ENCODE measurements at places on chromosomes 13 and 19.

DNA sequence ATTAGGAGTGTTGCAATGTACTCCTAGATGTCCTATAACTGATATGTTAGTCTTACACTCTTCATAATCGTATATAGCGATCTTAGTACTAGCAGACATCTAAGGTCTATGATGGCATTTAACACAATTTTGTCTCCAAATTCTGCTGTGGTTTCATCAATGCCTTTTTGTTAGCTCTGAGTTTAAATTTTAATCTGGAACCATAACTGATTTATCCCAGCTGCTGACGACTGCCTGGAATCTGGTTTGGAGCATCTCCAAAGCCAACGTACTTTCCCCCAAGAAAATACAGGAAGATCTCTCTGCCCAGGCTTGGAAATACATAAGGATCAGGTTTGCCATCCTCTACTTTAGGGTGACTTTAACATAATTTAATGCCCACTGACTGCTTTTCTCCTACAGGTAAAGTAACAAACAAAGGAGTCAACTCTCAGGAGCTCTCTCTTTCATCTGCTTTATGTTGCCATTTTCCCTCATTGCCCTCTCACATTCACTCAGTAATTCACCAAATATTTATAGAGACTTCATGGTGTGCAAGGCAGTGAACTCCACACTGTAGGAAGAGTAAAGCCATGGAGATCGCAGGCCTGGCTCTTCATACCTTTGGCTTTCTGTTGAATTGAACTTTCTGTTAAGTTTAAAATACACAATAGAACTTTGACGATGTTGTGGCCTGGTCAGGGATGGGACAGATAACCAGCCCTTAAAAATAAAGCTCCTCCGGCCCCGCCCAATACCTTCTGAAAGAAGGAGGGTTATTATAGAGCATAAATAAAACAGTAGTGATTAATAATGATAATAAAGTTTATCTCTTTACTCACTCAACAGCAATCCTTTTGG lies 23.3 kb upstream of the SPART start:
- H3K27me3 ChIP-seq: no peaks in the 10 kb centered on the region
- H3K36me3 ChIP-seq: no peaks in the 10 kb centered on the region
- H3K4me3 ChIP-seq: no peak overlapping the region
- DNase-seq: no peak
- no peak overlapping the region for H3K27ac ChIP-seq

DNA sequence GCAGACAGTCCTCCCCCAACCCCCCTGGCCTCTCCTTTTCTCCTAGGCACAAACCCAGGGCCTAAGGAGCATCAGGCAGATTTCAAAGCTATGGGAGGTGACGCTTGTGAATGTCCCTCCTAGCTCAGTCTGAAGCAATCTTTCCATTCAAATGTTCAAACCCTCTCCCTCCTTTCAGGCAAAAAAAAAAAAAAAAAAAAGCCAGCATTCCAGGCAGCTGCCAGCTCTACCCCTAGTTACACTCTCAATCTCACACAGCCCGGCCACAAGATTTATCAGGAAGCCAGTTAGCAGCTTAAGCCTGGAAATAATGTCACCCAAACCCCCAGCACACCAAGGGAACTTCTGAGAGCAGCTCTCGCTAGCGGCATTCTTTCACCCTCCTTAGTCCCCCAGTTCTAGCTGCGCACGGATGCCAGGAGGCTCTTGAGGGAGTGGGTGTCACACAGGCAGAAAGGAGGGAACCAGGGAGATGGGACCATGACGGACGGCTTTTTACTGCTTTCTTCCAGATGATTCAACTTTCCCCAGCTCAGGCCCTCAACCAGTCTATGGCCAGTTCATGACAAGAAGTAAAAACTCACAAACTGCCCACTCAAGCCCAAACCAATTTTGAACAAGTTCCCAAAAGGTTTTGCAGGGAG lies 6.3 kb downstream of the SH3GL1 start:
- DNase-seq: no peak
- no peaks in the 10 kb centered on the region for H3K27me3 ChIP-seq
- H3K27ac ChIP-seq: no peak overlapping the region
- peaks cover 23% of the 10 kb centered on the region for H3K4me1 ChIP-seq
- H3K4me3 ChIP-seq: no peak overlapping the region
- peaks cover 43% of the 10 kb centered on the region for H3K36me3 ChIP-seq

DNA sequence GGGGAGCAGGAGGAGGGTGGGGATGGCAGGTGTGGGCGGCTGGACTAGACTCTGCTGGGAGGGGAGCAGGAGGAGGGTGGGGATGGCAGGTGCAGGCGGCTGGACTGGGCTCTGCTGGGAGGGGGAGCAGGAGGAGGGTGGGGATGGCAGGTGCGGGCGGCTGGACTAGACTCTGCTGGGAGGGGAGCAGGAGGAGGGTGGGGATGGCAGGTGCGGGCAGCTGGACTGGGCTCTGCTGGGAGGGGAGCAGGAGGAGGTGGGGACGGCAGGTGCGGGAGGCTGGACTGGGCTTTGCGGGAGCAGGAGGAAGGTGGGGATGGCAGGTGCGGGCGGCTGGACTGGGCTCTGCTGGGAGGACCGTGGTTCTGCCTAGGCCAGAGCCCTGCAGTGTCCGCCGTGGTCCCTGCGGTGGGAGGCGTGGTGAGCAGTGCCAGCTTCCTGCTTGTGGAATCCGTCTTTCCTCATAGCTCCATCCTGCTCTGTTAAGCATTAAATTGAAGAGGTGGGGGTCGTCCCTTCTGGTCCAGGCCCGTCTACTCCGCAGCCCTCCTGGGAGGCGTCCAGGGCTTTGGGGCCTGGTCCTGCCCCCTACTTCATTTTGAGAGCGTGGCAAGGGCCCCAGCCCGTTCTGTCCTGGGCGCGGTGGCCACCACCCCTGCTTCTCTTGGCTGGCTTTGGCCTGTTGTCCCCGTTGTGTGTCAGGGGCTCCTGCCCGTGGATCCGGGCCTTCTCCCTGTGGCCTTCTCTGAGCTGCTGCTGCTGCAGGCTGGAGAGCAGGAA lies 4.7 kb downstream of the SPPL2B start:
- no peaks in the 10 kb centered on the region for H3K27me3 ChIP-seq
- H3K4me3 ChIP-seq: no peak overlapping the region
- H3K36me3 ChIP-seq: peaks cover 48% of the 10 kb centered on the region
- peak overlapping the region; percentile 63 for H3K27ac ChIP-seq

GRCh38 chr13:110784704-110785103 lies 71.2 kb downstream of the ING1 start:
- no peaks in the 10 kb centered on the region for H3K36me3 ChIP-seq
- H3K27me3 ChIP-seq: peaks cover 2% of the 10 kb centered on the region

DNA sequence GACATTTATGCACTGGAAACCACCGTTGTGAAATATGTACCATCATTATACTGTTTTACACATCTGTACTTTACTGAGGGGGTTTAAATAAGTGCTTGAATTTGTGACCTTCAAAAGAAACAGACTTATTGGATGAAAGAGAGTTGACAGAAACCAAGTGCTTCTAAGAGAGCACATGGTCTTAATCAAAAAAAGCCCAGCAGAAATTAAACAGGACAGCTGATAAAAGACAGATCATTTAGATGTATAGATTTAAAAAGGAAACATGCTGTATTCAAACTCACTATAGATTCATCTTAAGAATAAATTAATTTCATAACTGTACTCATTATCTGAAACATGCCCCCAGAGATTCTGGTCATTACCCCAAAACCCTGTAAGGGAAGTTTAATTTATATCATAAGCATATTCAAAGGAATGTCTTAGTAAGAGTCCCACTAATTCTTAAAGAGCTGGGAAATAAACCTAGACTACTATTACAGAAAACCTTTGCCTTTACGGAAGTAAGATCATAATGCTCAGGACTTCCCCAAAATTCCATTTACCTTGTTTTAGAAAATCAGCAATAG lies 421.8 kb downstream of the DCT start:
- H3K27ac ChIP-seq: no peak overlapping the region
- H3K4me3 ChIP-seq: no peak overlapping the region
- no peak for DNase-seq
- no peaks in the 10 kb centered on the region for H3K36me3 ChIP-seq

DNA sequence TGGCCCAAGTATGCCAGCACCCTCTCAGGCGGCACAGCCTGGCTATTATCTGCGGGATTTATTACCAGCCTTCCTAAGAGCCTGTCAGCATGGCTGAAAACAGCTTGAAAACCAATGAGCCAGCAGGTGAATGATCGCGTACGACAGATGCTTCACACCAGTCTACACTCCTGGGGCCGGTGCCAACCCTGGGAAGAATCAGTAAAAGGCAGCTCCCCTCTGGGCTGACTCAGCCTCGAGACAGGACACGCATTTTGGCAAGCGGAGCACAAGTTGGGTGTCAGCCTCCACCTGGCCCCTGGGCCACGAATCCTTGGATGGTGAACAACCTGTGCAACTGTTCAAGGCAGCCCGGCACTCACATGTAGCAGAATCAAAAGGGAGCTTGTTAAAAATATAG lies 15.6 kb downstream of the EMP3 start:
- no peak overlapping the region for H3K4me3 ChIP-seq
- no peak overlapping the region for H3K27ac ChIP-seq
- no peaks in the 10 kb centered on the region for H3K27me3 ChIP-seq

- peak; percentile 14 for DNase-seq
- H3K4me3 ChIP-seq: no peak overlapping the region
- H3K36me3 ChIP-seq: no peaks in the 10 kb centered on the region
- peaks cover 29% of the 10 kb centered on the region for H3K4me1 ChIP-seq
- H3K27me3 ChIP-seq: no peaks in the 10 kb centered on the region
These were observed 158.9 kb downstream of the EFNB2 start for GRCh38 chr13:106376401-106377112.

DNA sequence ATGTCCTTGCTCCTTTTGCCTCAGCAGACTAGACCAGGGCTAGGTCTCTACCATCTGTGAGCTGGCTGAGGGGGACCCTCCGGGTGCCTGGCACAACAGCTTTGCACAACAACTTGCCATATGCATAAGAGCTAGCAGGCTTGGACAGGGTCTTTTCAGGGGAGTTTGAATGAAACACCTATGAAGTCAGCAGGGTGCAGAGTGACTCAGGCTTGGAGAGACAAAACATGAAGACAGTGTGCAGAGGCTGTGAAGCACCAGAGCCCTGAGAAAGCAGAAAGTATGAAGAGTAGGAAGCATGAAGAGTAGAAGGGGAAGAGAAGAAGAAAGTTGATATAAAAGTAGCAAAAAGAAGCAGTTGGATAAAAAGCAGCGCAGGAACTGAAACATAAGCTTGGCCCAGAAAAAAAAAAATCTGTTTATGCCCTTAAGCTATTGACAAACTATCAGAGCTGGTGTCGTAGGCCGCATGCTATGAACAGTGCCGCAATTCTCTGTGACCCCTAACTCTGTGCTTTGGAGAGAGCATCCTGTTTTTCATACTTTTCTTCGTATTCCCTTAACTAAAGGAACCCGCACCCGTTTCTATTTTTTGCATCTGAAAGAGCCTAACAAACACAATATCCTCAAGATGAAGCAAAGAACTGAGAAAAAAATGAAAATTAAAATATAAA lies 52.7 kb upstream of the FAM216B start:
- no peak overlapping the region for H3K27ac ChIP-seq
- H3K36me3 ChIP-seq: no peaks in the 10 kb centered on the region
- H3K27me3 ChIP-seq: peaks cover 4% of the 10 kb centered on the region
- H3K4me3 ChIP-seq: no peak overlapping the region

GRCh38 chr13:30151388-30151787 lies 156.0 kb downstream of the KATNAL1 start:
- no peaks in the 10 kb centered on the region for H3K36me3 ChIP-seq
- no peak overlapping the region for H3K4me3 ChIP-seq
- no peaks in the 10 kb centered on the region for H3K27me3 ChIP-seq
- no peak overlapping the region for H3K27ac ChIP-seq
- peaks cover 24% of the 10 kb centered on the region for H3K4me1 ChIP-seq

- no peak overlapping the region for H3K4me3 ChIP-seq
- H3K4me1 ChIP-seq: peaks cover 25% of the 10 kb centered on the region
These were observed 3.6 kb upstream of the GNG8 start for GRCh38 chr19:46639358-46640182.

- peak; percentile 80 for DNase-seq
- peaks cover 50% of the 10 kb centered on the region for H3K4me1 ChIP-seq
- no peaks in the 10 kb centered on the region for H3K27me3 ChIP-seq
- no peaks in the 10 kb centered on the region for H3K36me3 ChIP-seq
- H3K27ac ChIP-seq: peak overlapping the region; percentile 77
These were observed 187.9 kb downstream of the KATNAL1 start for GRCh38 chr13:30119476-30119875.

DNA sequence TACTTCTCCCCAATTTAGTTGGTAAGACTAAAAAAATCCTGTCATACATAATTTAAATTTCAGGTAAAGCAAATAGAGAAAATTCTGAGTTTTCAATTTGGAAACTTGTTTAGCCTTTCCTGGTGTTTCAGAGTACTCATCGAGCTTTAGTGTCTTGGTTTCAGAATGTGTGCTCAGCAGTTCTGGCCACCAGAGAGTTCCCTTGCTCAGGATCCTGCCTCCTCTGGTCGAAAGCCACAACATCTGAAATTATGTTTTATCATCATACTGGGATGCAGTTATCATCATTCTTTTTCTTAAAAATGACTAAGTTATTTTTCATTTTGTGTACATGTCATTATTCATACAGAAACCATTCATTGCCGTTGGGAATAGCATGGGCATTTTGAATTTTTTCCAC lies 263.2 kb upstream of the SPRY2 start:
- H3K4me1 ChIP-seq: no peaks in the 10 kb centered on the region
- no peak overlapping the region for H3K4me3 ChIP-seq
- H3K27ac ChIP-seq: no peak overlapping the region
- H3K36me3 ChIP-seq: no peaks in the 10 kb centered on the region
- no peaks in the 10 kb centered on the region for H3K27me3 ChIP-seq

DNA sequence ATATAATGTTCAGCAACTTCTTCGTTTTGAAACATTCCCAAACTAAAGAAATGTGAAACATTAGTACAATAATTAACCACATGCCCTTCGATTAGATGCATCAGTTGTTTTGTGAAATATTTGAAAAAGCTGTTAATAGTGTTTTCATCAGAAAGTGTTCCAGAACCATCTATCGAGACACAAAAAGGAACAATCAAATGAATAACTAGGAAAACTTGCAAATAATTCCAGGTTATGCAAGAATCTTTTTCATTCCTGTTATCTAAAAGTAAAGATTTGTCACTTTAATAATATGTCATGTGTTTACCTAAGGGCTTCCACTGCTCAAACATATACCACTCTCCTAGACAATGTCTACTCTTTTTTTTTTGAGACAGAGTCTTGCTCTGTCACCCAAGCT lies 904.2 kb upstream of the MIR17HG start:
- no peaks in the 10 kb centered on the region for H3K36me3 ChIP-seq
- no peak overlapping the region for H3K4me3 ChIP-seq
- no peaks in the 10 kb centered on the region for H3K27me3 ChIP-seq
- no peaks in the 10 kb centered on the region for H3K4me1 ChIP-seq
- no peak overlapping the region for H3K27ac ChIP-seq

DNA sequence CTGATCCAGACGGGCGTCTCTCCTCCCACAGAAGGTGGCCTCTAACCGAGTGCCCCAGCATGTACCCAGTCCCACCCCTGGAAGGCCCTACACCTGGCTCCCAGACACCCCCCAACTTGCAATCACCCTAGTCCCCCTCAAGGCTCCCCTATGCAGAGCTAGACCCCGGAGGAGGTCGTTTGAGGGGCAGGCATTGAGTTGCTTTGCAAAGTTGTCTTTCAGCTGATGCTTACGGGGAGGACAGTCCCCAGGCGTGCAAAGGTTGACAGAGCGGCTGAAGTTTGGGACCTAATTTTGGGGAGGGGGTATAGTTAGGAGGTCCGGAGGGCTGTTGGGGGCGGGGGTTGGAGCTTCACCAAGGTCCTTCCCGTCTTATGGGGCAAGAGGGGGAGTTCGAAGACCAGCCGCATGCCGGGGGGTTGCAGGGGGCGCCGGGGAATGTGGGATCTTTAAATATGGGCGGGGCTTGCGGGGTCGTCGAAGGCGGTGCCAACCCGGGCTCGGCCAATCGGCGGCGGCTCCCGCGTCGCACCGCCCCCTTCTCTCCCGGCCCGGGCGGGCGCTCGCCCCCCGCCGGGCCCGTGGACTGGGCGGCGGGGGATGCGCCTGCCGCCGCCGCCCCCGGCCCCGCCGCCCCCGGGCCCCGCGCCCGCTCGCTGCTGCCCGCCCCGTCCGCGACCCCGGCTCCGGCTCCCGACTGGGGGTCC lies at the start of gene KCNN1:
TSS of gene KCNN1 (plus strand) at position 558 of the 707 bp plus-strand sequence. CDS start 6,782 bp downstream, outside the sequence.
- no peaks in the 10 kb centered on the region for H3K4me1 ChIP-seq
- H3K36me3 ChIP-seq: no peaks in the 10 kb centered on the region
- DNase-seq: no peak
- no peak within 1 kb of the TSS for H3K4me3 ChIP-seq
- peaks cover 4% of the 10 kb centered on the region for H3K27me3 ChIP-seq
